ENCODE measurements at places on chromosomes 2 and 18. TPM values are rescaled to one million over a fixed set of nuclear protein-coding genes. Genes with fewer than 3 reads are reported as not detected.

Gene ALLC
- not detected for total RNA-seq

Gene ERFE
- 18.1 TPM for total RNA-seq

Gene NDC80
- total RNA-seq = 29.6 TPM

Gene ARHGEF4
- total RNA-seq = 52.0 TPM

Gene TCF23
- not detected for total RNA-seq

Gene PDE1A
- total RNA-seq = 0.15 TPM

Gene RND3
- 158 TPM for total RNA-seq

Gene POTEC
- not detected for total RNA-seq

DNA sequence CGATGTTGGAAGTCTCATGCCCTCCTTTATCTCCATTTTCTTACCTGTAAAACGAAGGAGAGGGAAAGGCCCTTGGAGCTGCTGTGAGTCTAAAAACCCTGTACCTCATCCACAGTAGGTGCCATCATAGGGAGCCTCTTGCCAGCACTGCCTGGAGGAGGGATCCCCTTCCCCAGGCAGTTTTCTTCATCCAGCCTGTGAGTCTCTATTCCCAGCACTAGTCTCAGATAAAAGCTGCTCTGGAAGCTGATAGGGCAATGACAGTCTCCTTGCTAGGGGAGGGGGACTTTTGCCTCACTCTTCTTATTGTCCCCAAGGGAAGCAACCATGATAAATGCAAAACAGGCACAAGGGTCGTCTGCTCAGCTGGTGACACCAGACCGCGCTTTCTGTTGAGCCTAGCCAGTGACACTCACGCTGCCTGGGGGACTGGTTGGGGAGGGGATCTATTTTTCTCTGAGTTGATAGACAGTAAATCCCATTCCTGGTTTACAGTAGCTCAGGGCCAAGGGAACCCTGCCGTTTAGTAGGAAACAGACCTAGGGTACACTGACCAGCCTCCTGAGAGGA lies 139.5 kb upstream of the NABP1 start:
- no peak for DNase-seq

- no peak for DNase-seq
These were observed 33.9 kb upstream of the COBLL1 start for GRCh38 chr2:164875334-164876205.

DNA sequence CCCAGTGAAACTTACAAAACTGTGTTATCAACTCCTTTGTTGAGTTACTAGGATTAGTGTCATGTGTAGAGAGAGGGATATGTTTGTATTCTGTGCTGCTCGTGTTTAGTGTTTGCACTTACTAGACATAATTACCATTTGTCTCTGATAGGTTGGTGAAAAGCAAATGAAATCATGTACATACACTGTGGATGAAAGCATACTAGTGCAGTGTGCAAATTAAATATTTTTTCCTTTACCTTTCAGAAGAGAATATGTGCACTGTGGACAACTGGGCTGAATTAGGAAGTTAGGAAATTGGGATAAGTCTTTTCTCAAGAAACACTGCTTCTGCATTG lies 1.2 kb downstream of the KIAA1328 start:
- no peak for DNase-seq

- peak; percentile 98 for DNase-seq
These were observed 42.5 kb downstream of the COPS8 start for GRCh38 chr2:237128026-237128703.

DNA sequence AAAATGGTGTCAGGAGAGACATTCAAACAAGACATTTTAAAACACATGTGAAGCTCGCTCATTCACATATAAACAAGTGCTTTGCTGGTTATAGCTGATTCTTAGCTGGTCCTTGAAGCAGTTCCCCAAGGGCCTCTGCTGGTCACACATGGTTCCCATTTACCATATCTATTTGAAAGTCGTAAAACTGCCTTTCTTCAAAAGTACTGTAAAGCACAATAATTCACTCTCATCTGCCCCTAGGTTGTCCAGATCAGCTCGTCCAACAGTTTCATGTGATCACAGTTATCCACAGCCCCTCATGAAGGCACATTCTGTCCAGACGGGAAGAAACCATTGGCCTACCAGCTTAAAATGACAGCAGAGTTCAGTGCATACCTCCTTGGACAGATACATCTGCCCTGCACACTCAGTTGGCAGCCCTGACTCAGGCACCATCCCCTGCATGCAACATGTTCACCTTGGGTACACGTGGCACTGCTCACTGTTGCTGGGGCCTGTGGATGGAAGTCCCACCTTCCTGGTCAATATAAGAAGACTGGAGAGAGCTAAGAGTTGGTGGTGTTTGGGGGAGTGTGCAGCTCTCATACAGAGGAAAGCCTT lies 108.0 kb upstream of the HAAO start:
- DNase-seq = no peak

GRCh38 chr2:140256080-140256479 lies 1475.9 kb upstream of the NXPH2 start:
- no peak for DNase-seq

GRCh38 chr2:168037778-168038177 lies 209.6 kb downstream of the STK39 start:
- no peak for DNase-seq

GRCh38 chr18:24246143-24246542 lies 107.3 kb downstream of the CABYR start:
- no peak for DNase-seq

DNA sequence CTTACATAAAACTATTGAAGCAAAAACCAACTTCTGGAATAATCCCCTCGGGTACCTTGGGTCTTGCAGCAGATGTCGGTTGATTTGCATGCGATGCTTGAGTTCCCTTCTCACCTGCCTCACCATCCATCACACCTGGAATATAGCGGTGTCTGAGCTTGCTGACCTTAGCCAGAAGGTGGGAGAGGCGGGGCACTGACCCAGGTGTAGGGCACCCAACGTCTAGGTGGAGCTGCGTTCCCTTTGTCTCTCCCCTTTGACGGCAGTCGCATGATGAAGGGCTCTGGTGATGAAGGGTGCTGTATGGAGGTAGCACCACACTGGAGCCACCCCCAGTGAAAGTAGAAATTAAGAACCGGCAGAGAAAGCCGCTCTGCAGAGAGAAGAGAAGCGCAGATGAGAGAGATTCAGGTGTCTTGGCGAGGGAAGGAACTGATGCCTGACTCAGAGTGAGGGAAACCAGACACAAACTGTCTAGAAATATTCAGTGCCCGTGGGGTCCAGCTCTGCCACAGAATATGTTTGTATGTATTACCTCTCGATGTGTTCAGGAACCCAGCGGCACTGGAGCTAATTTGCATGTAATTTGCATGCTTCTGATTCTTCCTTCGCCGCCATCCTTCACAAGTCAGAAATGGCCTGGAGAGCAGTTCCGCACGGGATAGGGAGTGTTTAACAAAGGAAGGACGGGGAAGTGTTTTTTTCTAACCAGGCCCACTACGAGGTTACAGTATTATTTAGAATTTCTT lies 19.4 kb upstream of the MBP start:
- no peak for DNase-seq

DNA sequence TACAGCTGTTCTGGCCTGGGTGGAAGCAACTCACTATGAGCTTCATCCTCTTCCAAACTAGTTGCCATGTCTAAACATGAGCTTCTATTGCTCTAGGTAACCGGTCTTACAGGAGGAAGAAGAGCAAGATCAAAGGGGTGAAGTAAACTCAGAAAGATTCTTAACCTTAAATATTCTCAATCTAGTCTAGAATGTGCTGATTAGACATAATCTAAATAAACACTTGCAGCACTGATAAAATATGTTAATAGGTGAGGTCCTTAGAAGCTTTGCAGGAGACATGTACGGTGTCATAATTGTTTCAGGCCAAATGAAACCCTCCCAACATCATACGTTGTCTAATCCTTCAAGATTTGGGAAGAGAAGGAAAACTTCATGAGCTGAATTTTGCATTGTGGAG lies 431.6 kb upstream of the FSHR start:
- DNase-seq = no peak

DNA sequence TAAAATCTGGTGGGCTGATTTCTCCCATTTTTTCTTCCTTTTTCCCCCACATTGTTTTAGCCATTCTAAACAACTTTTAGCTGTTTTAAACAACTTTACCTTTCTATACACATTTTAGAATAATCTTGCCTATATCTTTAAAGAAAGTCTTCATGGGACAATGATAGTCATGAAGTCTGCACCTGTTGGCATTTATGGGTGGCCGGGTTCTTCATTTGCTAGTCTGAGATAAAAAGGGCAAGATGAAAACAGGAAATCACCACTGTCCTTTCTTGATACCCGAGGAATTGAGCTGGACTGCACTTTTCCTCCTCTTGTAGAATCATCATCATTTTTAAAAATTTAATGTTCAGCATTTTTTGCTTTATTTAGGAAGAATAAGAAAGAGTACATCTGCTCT lies 104.5 kb downstream of the ATP9B start:
- no peak for DNase-seq

DNA sequence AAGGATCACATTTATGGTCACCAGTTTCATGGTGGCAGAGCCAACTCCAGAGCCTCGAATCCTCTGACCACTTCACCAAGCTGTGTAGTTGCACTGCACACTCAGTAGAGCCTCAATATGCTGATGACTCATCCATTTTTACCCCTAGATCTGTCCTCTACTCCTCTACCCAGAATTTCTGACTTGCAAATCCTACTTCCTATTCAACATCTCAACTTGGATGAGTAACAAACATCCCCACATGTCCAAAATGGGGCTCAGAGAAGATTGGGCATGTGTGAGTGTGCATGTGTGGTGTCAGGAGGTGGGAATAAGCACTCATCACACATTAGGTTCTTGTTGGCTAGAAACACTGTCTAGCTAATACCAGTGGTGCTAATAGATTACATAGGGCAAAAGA lies 57.8 kb upstream of the IGFBP2 start:
- DNase-seq = no peak

Data from MCF 10A (cell line).